ENCODE measurements at places on chromosomes 6 and 20.

- DNase-seq: no peak
Observed at GRCh38 chr6:21241231-21242130, 352.1 kb upstream of the SOX4 start.

DNA sequence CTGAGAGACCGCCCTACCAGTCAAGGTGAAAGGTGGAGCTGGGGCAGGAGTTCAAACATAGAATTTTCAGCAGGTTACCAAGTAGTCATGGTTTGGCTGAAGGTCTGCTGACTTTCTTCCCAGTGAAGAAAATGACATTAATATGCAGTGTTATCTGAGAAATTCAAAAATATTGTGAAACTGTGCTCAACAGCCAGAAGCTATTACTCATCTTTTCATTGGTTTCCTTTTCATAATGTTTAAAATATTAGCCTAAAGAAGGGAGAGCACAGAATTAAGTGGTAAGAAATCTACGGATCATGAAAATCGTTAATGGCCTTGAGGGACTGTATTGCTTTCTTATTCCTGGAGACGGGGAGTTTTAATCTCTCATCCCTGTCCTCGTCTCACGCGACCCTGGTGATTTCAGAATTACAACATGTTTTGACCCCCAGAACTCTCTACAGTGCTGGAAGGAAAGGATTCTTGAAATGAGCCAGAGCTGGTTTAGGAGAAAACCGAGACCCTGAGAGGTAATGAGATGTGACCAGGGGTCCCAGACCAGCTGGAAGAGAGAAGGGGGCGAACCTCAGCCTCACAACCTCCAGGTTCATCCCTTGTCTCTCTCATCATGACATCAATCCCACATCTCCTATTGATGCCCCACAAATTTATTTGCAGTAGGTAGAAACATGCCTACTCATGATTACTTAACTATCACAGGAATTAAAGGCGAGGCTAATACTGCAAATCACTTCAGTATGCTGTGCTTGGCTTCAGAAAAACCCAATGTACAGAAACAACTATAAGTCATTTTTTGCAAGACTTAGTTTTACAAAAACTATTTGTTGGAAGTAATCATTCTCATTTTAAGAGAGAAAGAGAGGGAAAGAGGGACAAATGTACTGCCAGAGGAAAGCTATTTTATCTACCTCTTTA, 209.5 kb downstream of the FNDC1 start:
- DNase-seq: no peak

DNA sequence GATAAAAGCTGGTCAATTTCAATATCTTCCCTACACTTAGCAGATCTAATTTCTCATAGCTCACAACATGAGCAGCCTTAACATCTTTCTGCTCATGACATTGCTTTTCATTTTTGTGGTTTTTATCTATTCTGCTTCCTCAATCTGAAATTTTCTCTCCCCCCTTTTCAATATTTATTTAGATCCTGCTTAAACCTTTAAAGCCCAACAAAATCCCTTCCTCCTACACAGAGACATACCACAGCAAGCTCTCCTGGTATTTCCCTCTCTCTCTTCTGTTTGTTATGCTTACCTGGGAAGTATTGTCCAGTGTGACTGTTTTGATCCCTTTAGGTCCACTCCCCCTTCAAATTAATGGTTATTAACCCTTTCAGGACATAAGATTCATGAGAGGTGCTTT, 582.5 kb downstream of the RFPL4B start:
- no peak for DNase-seq

DNA sequence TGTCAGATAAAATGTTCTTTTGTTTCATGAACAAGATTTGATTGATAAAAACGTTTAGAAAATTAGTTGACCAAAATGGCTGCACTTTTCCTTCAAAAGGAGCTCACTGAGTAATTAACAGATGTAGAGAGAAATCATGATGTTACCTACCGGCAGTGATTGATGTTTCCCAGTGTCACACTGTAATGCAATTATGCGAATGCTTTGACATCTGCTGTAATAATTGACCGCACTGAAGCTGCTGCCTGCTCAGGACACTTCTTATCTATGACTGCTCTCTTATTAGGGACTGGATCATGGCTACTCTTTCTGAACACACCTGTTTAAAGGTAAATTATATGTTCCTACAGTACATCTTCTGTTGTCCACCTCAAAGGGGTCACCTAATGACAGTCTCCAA, 94.6 kb downstream of the GPR63 start:
- no peak for DNase-seq

GRCh38 chr6:3390698-3391097, 66.2 kb downstream of the SLC22A23 start:
- peak; percentile 38 for DNase-seq

GRCh38 chr6:46734867-46735719, at the start of gene PLA2G7:
TSS of gene PLA2G7 (minus strand) at chr6:46735375. CDS start at chr6:46722891, 12,484 bp downstream.
- DNase-seq: peak; percentile 17

DNA sequence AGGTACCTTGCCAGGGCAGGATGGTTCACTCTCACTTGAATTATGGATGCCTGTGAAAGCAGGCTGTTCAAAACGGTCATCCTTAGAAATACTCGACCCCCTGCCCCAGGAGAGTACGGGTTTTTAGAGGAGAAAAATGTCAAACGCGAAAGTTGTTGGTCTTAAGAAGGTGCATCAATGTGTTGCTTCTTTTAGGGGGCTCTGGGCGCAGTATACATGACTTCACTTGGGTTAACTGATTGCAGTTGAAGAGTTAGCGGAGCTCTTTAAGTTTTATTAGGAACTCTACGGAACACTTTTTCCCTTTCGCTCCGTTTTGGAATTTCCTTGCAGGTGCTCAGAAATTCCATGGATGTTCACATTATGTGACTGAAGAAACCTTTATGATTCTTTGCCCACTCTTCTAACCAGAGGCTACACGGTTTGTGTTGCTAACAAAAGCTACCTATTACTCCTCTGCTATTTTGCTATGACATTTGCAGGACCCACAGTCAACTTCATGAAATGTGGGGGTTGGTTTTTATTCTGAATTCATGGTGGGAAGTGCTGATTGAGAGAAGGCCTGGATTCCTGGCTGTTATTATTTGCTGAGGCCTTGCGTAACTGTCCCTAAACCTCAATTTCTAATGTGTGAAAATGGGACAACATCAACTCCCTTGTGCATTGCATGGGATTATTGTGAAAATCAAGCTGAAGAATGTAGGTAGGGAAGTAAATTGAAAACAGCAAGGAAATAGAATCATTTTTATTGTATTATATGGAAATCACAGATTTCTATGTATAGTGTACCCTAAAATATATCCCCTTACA, 845 bp downstream of the ENPP1 start:
- no peak for DNase-seq

- no peak for DNase-seq
Observed at GRCh38 chr20:63518946-63519667, 1.5 kb upstream of the PPDPF start.

GRCh38 chr20:5612581-5613301, 137.5 kb upstream of the SHLD1 start:
- DNase-seq: peak; percentile 24

DNA sequence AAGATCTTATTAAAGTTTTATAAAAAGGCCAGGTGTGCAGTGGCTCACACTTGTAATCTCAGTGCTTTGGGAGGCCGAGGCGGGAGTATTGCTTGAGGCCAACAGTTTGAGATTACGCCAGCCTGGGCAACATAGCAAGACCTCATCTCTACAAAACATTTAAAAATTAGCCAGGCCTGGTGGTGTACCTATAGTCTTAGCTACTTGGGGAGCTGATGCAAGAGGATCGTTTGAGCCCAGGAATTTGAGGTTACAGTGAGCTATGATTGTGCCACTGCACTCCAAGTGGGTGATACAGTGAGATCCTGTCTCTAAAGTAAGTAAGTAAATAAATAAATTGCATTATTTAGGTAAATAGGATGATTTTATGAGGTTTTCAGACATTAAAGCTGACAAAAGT, 183.2 kb downstream of the ISM1 start:
- DNase-seq: no peak

DNA sequence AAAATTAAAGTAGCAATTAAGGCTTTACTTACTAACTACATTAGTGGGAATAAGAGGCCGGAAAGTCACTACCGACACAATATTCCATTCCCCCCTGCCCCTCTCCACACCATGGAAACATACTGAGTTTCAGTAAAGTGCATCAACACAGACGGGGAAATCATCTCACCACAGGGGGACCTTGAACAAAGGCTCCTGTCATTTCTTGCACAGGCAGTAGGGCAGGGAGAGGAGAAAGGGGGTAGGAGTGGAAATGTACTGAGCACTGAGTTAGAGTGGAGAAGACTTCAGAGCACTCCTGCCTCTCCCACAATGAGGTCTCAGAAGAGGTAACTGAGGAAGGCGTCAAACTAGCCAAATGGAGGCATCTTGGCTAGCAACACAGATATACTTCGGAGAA, 1426.9 kb upstream of the EYS start:
- no peak for DNase-seq

- no peak for DNase-seq
Observed at GRCh38 chr20:4711511-4711910, 10.2 kb upstream of the PRND start.

- no peak for DNase-seq
Observed at GRCh38 chr20:43265449-43265848, 75.7 kb upstream of the PTPRT start.

- no peak for DNase-seq
Observed at GRCh38 chr20:40280616-40281015, 408.4 kb downstream of the MAFB start.

- no peak for DNase-seq
Observed at GRCh38 chr6:168192195-168192900, 113.3 kb upstream of the FRMD1 start.

- DNase-seq: no peak
Observed at GRCh38 chr20:57831993-57832585, 122.3 kb upstream of the PMEPA1 start.

DNA sequence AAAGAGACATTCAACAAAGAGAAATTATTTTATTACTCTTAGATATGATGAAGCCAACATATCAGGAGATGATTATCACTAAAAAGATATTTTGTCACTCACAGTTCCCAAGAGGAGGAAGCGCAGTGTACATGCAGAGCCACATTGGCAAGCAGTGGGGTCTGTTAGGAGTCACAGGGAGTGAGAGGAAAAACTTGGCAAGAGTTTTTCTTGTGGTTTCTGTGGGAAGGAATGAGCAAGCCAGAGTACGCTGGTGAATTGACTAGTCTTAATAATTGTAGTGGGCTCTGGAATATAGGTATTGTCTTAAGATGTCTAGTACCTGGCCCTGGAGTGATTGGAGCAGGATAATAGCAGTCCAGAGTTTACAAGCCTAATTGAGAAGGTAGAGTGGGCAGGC, 1095.2 kb downstream of the GRIK2 start:
- no peak for DNase-seq

DNA sequence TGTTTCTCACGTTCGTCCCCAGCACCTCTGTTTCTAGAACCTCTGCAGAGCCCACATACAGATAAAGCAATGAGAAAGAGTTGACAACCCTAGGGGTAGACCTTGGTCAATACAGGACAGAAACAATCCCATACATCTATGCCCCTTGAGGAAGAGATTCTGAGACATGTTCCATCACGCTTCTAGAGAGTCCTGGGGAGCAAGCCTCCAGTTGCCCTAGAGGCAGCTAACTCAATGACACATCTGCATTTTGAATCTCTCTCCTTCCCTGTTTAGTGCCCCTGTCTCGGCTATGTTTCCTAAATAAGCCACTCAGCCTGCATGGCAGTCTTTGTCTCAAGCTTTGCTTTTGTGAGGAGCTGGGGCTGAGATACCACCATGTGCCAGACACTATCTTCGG, 435.3 kb downstream of the CD83 start:
- DNase-seq: no peak

DNA sequence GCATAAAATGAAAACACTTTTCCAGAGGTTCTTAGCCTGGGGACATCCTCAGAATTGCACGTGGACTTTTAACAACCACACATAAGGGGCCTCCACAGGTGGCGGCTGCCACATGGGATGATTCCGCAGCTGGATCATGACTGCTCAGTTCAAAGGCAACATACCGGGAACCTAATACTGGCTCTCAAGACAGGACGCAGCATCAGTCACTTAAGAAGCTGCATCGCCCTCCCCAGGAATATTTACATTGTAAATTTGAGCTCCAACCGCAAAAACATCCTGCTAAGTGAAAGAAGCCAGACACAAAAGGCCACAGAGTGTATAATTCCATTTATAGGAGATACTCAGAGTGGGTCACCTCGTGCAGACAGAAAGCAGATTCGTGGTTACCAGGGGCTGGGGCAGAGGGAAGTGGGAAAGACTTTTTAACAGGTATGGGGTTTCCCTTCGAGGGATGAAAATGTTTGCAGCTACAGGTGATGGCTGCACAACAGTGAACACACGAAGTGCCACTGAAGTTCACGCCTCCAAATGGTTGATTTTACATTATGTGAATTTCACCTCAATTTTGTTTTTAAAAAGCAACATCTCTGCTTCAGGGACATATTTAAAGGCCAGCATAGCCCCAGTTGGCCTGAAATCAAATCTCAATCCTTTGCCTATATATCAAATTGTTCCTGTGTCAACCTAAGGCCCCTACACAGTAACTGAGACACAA, 141.5 kb downstream of the BMP7 start:
- no peak for DNase-seq

- no peak for DNase-seq
Observed at GRCh38 chr6:52307900-52308372, 23.4 kb upstream of the MCM3 start.

DNA sequence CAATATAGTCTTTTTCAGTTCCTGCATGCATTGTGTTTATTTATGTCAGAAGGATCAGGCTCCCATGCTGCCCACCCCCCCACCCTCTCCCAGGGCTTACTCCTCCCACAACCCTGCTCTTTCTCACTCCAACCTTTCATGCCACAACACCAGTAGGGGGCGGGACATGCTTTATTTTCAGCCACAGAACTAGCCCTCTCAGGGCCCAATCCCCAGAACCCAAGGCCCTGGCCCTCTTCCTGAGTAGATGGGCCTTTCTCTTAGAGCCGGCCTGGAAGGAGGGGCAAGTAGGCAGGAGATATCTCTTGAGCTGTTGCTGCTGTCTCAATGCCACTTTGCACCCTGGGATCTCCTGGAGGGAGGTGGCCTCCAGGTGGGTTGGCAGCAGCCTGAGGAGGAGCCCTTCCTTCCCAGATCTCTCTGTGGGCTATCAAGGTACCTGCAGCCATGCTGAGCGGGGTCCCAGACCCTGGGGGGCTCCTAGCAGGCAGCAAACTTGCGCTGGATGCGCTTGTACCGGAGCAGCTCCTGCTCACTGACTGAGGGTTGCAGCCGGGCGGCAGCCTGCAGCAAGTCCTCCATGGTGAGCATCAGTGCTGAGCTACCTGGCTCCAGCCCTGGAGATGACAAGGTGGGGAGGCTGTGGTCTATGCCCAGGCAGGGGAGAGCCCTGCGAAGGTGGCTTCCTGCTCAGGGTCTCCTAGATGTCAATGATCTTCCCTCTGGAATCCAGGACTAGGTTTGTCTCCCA, 3.5 kb downstream of the GNMT start:
- DNase-seq: peak; percentile 62
